Dermis microvascular lymphatic vessel endothelial cell (primary cell): ENCODE measurements at places on chromosomes 13 and 19. TPM values are rescaled to one million over a fixed set of nuclear protein-coding genes. Genes with fewer than 3 reads are reported as not detected.
A peak's percentile ranks its signal among the peaks of the same experiment; 100 is the strongest.

DNA sequence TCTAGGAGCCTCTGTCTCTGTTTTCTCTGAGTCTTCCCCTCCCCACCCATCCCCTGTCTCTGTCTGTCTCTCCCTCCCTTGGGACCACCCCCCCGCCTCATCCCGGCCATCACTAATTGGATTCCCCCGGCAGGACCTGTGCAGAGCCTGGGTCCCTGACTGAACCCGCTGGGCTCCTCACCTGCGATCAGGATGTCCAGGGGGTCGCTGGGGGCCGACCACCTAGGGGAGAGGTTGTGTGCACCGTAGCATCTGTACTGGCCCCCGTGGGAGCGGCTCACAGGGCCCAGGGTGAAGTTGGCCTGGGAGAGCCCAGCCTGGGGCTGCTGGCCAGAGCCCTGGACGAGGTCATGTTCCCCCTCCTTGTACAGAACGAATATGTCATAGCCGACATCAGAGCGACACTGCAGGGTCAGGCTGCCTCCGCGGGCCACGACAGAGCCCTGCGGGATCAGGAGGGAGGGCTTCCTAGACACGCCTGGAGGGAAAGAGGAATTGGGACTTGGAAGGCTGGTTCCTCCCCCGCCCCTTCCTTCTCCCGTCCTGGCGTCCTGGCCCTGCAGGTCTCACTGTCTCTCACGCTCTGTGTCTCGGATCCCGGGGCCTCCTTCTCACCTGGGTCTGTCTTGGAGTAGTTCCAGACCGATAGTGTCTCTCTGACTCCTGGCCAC, 1.8 kb downstream of the LILRB5 start:
- no peak for DNase-seq

DNA sequence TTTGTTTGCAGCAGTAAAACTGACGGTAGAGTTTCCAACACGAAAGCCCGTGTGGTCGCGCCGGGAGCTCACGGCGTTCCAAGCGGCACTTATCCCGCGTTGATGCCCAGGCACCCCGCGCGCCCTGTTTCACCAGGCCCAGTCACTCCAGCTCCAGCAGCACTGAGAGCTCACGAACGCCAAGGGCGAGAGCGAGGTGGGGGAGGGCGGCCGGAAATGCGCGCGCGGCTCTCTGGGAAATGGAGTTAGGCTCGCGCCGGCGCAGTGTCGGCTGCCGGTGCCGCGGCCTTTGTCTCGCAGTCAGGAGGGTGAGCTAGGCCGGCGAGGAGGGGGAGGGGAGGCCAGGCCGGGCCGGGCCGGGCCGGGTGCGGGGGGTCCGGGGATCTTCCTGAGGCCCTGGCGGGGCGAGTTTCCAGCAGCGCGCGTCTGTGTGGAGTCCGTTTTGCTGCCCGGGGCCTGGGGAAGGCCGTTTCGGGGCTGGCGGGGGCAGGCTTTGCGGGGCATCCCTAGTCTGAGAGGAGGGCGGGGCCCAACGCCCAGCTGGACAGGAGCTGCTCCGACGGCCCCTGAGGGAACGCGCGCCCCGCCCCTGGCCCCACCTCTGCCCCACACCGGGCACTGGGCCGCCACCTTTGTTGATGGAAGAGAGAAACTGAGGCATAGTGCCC, at the start of gene ZNF135:
ZNF135 (plus strand) TSS at position 280 of the 668 bp plus-strand sequence. CDS start 721 bp downstream, outside the sequence.
- DNase-seq, result peak; percentile 66

DNA sequence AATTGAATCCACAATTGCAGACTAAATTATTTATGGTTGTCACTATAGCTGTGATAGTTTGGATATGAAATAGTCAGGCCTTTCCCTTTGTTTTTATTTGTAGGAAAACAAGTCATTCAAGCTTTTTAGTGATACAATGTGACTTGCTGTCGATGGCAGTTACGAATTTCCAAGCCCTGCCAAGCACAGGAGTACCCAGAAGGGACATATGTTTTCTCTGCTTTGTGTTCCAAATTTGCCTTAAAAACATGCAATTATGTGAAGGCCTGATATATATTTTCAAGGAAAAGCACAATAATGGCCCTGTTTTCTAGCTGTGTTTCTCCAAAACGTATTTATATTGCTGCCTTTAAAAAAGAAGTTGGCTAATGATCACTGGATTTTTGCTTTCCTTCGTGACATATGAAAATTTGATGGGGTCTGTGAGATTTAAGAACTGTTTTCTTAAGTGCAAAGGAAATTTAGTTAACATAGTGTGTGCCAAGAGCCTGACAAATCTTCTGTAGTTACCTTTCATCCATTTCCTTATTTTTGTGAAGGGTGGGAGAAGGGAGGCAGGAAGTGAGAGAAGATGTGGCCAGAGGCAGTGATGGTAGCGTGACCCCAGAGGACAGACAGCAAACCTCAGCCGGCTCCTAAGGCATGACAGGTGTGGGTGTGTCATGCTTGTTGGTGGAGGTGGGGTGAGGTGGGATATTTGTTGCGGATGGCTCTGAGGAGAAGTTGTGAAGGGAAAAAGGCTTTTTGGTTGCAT, 79.6 kb downstream of the TEX26 start:
- no peak for DNase-seq

- DNase-seq, result peak; percentile 33
Measured at GRCh38 chr19:3132971-3133792, 2.7 kb upstream of the GNA15 start.

- DNase-seq, result no peak
Measured at GRCh38 chr13:39510316-39510695, 92.7 kb downstream of the LHFPL6 start.

DNA sequence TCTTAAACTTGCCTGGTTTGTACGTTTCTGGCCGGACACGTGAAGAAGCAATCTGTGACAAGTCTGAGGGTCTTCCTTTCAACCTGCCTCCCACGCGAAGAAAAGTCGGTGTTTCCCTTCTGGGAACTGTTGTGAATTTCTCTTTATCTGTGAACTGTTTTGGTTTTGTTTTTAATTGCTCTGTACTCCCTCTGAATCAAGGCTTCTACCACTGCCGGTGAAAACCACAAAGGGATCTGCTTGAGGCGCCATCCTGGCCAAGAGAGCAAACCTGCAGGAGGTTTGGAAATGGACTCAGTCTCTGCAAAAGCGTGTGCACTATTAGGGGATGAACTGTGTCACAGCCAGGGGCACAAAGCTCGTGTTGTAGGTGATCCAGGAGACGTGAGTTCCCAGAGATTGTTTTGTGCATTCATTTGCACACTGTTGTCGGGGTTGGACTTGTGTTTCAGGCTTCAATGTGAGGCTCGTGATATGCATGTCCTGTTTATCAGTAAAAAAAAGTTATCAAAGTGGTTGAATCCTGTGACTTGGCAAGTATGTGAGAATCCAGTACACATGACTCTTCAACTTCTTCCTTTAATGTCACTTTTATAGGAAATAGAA, 9.7 kb downstream of the SIGLEC8 start:
- no peak for DNase-seq

- no peak for DNase-seq
Measured at GRCh38 chr19:2805261-2805900, 14.3 kb upstream of the ZNF554 start.

The KDM4B gene
- 9.5 and 13.7 TPM in 2 replicates for total RNA-seq

The NALCN gene
- 21.6 and 29.2 TPM in 2 replicates for total RNA-seq

The PRKD2 gene
- 32.6 and 55.4 TPM in 2 replicates for total RNA-seq

The CD37 gene
- total RNA-seq, result not detected in 2 replicates
